ENCODE measurements at places on chromosomes 4 and X.

DNA sequence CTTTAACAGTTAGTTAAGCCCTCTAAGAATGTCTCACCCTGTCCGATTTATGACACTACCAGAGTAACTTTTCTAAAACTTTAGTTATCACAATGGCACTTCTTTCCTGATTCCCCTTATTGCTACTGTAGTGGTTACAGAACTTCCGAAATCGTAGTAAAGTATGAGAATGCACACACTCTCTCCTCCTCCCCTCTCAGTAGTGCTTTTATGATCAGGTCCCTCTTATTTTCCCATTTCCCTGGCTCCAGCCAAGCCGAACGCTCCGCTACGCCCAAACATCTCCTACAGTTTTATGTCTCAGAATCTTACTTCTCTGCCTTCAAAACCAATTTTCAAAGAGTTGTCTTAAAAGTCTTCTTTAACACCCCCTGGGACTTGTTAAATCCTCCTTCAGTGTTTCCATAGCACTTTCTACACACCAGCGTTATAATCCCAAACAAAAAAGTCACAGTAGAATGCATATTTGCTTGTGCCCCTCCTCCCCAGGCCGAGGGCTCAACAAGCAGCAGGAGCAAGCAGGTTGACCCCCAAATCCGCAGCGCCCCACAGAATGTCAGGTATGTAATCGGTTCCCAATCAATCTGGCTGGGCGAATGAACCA, 671 bp downstream of the HPF1 start:
- DNase-seq, result no peak

DNA sequence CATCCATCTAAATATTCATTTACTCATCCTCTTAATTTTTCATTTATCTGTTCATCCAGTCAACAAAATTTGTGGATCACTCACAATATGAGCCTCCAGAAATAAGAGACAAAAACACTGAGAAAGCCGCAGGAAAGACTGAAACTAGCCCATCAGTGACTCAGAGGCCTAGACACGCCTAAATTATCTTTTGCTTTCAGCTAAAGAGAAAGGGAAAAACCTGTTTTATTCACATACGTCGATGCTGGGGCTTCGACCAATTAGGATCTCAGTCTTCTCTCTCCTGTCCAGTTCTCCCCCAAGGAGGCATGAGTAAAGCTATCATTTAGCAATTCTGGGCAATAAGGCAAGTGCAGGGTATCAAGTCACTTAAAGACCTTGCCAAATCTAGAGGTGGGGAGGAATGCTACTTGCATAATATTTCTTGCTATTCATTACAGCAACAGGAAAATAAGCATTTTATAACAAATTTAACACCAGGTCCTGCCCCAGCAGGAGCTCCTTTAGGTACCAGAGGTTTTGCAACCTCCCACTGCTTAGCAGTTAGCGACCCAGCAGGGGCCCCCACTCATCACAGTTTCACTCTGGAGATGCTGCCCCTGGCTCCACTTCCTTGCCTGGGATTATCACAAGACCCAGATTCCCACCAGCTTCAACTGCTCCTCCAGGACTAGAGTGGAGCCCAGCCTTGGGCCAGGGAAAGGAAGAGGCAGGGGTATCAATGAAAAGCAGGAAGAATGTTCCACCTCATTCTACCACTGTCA, 30.1 kb upstream of the TMEM154 start:
- DNase-seq, result no peak

GRCh38 chr4:16026160-16026761, 57.6 kb downstream of the PROM1 start:
- DNase-seq, result peak; percentile 45

- peak; percentile 84 for DNase-seq
Measured at GRCh38 chr4:143381189-143382118, 44.8 kb downstream of the GAB1 start.

DNA sequence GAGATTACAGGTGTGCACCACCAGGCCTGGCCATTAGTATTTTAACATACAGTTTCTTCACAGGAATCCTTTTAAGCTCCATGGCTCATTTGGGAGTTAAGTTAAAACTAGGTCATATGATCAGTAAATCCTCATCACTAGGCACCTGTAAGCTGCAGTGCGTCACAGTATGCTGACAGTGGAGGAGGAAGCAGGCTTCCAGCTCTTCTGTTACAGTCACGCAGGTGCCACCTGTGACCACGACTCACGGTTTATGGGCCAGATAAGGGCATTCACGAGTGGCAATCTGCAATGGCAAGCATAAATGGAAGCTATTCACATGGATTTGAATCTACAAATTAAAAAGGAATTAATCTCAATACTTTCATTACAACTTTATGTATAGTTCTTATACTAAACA, 129.4 kb upstream of the BCOR start:
- no peak for DNase-seq

DNA sequence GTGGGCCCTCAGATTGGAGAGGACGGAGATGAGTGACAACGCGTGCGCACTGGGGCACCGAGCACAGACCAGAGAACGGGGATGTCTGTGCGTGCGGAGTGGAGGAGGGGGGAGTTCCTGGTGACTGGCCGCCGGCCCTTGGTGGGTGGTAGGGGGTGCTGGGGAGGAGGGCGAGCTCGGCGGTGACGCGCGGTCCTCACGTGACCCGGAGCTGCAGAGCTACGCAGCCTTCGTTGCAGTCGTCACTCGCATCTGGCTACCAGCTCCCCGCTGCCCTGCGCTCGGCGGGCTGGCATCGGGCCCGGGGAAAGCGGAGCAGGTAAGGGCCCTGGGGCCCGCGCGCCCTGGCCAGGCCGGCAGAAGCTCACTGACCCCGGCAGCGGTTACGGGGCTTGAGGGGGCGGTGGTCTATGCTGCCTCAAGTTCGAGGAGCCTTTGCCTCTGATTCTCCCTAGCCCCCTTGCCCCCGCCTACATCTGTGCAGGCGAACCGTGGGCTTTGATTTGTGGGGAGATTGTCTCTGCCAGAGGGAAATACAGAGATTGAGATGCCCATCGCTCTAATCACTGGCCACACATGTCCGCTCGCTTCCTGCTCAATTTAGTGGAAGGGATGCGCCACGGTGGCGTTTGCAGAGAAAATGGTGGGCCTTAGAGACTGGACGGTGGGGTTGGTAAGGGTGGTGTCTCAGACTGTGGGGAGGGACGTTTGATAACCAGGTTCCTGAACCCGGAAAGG, at the start of gene ARMCX4:
Gene ARMCX4, plus strand, starts transcription at position 245 of the 738 bp plus-strand sequence. CDS start 3,134 bp downstream, outside the sequence.
- DNase-seq, result peak; percentile 3
